Cerebellar nuclear complex (tissue), 1 donor: ENCODE measurements at places on chromosomes 11 and 22.

- peak; percentile 25 for DNase-seq
Observed at GRCh38 chr11:61815790-61816735, 740 bp downstream of the FADS1 start.

DNA sequence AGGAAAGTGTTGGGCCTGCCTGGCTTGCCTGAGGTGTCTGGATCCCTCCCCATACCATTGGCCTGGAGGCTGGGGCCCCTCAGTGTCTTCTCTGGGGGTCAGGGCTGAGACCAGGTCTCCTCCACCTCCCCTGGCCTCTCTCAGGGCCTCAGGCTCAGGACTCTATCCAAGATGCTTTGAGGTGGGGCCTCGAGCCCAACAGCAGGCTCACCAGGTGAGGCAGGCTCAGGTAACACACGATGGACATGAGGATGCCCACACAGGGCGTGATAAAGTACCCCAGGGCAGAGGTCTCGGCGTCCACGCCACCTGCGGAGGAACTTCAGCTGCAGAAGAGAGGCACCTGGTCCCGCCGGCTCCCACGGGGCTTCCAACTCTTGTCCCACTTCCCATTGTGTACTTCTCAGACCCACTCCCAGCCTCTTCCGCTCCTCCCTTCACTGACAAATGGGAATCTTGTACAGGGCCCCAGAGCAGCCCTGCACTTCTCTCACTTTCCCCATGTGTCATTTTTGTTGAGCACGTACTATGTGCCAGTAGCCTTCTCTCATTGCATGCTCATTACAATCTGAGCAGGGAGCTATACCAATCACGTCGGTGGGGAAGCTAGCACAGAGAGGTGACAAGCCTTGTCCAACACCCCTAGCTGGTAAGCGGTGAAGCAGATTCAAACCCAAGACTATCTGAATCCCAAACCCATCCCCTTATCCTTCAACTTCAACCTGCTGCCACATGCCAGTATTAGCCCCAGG lies 3.8 kb downstream of the SLC29A2 start:
- DNase-seq: no peak

DNA sequence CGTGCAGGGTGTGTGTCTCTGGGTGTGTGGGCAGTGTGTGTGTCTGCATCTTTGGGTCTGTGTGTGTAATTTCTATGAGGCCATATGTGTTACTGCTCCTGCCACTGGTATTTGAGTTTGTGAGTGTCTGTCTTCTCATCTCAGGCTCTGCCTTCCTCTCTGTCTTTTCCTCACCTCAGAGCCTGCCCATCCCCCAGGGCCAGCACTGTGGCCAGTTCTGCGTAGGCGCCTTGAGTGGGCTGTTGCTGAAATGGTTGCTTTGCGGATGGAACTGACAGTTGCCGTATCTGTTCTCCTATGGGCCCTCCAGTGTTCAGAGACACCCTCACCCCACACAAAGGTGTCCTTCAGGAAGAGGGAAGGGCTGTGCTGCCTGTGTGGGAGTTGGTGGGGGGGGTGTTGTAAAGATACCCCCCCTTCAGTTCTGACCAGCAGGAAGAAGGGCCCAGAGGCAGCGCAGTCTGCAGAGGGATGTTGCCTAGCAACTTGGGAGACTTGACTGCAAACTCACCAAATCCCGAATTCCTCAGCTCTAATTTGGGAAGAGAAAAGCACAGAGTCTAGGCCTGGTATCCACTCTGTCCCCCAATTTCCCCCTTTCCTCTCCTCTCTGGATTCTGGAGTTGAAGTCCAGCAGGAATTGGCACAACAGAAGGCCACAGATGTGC lies 2.0 kb upstream of the NRGN start:
- DNase-seq: no peak

DNA sequence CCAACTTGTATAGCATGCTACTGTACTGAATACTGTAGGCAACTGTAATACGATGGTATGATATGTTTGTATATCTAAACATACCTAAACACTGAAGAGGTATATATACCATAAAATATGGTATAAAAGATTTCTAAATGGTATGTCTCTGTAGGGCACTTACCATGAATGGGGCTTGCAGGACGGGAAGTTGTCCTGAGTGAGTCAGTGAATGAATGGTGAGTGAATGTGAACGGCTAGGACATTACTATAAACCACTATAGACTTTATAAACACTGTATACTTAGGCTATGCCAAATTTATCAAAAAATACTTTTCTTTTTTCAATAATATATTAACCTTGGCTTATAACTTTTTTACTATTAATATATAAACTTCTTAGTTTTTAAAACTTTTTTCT lies 66.8 kb downstream of the ZC3H12C start:
- DNase-seq: no peak

- DNase-seq: no peak
Observed at GRCh38 chr11:46519351-46519750, 74.5 kb downstream of the AMBRA1 start.

GRCh38 chr11:104705490-104706190 lies 192.6 kb downstream of the CASP12 start:
- DNase-seq: no peak

GRCh38 chr22:31585161-31585859 lies 76.7 kb downstream of the PISD start:
- no peak for DNase-seq

- no peak for DNase-seq
Observed at GRCh38 chr11:118996926-118997626, 862 bp upstream of the CENATAC start.

- no peak for DNase-seq
Observed at GRCh38 chr11:117915672-117916235, 13.4 kb downstream of the TMPRSS13 start.

DNA sequence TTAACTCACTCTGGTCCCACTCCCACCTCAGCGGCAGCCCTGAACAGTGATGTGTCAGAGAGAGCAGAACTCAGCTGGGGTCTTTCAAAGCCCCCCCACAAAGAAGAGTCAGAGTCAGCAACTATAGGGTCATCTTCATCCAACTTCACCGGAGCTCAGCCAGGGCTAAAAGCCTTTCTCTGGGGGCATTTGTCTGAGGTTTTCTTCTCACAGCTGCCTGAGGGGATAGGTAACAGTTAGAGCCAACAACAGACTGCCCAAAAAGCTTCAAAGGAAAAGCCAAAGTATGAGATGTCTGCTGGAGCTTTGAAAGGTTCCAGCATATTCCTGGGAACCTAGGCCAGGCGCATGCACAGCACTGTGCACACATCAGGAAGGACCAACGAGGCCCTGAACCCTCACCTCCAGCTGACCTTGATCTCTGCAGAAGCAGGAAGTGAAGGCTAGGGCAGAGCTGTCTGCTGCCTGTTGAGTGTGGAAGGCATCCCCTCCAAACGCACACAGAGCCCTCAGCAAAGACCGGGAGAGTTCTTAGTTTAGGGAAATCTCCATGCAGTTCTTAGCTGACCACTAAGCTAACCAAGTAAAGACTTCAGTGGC lies 28.1 kb upstream of the COMT start:
- DNase-seq: no peak

- no peak for DNase-seq
Observed at GRCh38 chr11:108926171-108926840, 261.4 kb downstream of the DDX10 start.

GRCh38 chr11:2083411-2083810 lies 55.8 kb downstream of the IGF2 start:
- DNase-seq: no peak

DNA sequence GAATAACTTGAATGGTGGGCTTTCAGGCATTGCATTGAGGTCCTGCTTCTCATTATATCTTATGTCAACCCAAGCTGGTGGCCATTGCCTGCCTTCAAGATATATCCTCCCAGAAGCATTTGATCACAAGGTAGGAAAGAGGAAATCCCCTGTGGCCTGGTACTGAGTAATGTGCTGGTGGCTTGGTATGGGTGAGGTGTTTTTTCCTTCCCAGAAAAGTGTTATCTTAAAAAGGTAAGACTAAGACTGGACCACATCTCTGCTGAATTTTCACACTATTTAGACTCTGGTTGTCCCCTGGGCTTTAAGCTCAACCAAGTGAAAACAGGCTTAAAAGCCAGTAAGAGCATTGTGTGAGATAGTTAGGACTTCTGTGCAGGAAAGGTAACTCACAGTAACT lies 3.7 kb downstream of the INSC start:
- DNase-seq: no peak

GRCh38 chr11:120613264-120614226 lies 102.0 kb downstream of the GRIK4 start:
- DNase-seq: no peak
